Left lung (tissue), 14 donors: ENCODE measurements at places on chromosomes 12 and 14. TPM values are rescaled to one million over a fixed set of nuclear protein-coding genes. Genes with fewer than 3 reads are reported as not detected.

CLEC7A gene
- polyA plus RNA-seq = 3.4 TPM

RNASE8 gene
- 0.21 TPM for polyA plus RNA-seq

LALBA gene
- not detected for polyA plus RNA-seq

CD163L1 gene
- polyA plus RNA-seq = 6.9 TPM

LTBR gene
- 66.6 TPM for polyA plus RNA-seq

MYF6 gene
- 0.13 TPM for polyA plus RNA-seq

OR11H12 gene
- not detected for polyA plus RNA-seq

- DNase-seq = no peak
Measured at GRCh38 chr12:68356060-68356695, 24.0 kb upstream of the MDM1 start.

- no peak for DNase-seq
Measured at GRCh38 chr14:104553166-104554087, 26.1 kb upstream of the C14orf180 start.

DNA sequence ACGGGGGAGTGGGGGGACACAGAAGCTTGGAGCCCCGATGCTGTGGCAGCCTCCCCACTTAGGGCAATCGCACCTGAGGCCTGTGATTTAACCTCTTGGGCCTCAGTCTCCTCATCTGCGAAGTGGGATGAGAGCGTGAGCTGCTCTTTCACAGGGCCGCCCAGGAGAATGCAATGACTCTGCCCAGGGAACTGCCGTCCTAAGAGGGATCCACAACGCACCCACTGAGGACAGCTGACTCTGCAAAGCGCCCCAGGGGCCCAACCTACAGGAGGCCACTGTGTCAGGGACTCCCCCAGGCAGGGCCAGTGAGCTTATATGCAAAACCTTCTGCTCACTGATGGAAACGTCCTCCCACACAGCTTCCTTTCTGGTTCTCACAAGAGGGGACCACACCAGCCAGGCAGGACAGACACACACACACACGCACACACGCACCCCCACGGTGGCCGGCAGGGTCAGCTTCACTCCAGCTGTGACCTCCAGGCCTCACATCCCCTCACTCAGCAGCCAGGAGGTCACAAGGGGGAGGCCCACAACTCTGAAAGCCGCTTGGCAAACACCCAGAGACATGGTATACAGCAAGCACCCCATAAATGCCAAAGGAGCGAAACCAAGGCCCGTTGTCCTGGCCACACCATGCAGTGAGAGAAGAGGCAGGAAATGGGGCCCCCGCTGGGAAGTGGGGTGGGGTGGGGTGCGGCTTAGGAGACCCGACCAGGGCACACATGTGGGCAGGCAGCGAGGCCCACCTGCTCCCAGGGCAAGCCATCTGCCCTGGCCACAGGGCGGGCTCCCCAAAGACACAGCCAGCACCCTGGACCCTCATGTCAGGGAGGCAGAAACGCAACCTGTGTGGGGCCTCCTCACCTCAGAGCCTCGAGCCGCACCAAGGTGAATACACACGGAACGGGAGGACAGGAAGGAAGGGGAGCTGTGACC lies 73.3 kb downstream of the NCOR2 start:
- no peak for DNase-seq

DNA sequence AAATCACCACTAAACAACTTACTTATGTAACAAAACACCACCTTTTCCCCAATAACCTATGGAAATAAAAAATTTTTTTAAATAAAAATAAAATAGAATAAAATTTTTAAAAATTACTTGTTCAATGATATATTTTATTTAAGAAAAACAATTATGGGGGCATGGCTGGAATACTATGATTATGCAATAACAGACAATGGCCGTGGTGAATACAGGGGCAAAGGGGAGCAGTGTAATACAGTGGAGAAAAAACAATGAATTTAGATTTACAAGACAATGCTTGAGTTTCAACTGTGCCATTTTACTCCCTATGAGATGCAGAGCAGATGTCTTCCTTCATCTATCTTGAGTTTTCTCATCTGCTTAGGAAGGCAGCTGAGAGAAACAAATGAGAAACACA lies 72.9 kb downstream of the BLTP3B start:
- no peak for DNase-seq

DNA sequence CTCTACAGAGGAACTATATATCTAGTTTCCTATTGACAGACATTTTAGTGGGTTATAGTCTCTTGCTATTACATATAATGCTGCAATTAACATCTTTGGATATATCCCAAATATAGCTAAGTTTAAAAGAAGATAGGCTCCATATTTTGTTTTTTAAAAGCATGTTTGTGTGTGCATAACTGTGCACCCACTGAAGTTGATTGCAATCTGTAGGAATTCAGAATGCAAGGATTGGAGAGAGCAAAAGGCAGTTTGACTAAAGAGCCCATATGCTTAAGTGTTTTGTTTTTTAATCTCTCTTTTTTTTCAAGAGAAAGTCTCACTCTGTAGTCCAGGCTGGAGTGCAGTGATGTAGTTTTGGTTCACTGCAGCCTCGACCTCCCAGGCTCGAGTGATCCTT lies 9.4 kb upstream of the ABCD4 start:
- DNase-seq = no peak

DNA sequence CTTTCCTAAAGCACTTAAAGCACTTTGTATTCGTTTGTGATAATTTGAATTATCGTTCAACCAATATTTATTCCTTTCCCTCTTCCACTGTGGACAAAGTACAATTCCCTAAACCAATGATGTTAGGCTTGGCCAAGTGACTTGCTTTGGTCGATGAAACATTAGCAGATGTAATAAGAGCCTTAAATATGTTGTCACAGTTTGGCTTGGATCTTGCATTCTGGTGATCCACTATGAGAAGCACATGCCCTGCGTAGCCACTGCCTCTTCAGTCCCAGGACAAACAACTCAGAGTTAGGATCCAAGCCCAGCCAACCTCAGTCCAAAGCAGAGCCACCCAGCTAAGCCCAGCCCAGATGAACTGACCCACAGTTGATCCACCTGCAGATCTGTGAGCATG lies 8.4 kb upstream of the C12orf75 start:
- no peak for DNase-seq

DNA sequence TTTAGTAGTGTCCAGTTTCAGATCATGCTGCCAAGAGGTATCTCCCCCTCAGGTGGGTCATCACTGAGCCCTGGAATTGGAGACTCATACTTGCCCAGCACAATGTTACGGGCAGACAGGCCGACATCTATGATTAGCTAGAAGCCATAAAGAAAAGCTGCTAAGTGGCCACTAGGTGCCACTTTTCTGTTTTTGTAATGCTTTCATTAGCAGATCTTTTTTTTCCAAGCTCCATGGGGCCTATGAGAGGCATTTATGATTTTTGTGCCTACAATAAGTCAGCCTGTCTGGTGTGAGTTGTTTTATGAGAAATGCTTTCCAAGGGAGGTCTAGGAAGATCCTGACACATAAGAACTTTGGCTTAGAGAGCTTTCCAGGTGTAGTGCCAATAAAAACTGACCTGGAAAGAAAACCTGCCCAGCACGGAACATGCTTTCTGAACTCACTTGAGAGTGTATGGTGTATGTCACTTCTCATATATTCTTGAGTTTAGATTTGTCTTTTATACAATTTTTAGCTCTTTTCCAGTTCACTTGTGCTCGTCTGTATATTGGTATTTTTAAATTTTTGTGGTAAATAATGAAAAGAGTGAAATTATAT lies 21.8 kb upstream of the SMCO2 start:
- DNase-seq = peak; percentile 34

- DNase-seq = no peak
Measured at GRCh38 chr12:65882486-65882885, 58.2 kb downstream of the HMGA2 start.

DNA sequence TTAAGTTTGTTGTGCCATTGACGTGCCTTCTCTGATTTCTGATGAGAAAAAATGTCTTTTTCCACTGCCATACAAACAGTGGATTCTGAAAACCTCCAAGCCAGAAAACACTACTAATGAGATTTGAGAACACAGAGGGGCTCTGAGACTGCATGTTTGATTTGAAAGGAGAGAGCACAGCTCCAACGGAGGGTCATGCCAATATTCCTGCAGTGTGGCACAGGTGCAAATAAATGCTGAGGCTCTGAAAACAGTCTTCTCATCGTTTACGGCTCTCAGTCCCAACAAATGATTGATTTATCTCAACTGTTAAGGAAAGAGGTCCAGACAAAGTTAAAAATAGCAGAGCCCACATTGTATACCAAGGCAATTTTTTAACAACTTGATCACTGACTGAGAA lies 128.7 kb downstream of the KCNH5 start:
- DNase-seq = no peak

DNA sequence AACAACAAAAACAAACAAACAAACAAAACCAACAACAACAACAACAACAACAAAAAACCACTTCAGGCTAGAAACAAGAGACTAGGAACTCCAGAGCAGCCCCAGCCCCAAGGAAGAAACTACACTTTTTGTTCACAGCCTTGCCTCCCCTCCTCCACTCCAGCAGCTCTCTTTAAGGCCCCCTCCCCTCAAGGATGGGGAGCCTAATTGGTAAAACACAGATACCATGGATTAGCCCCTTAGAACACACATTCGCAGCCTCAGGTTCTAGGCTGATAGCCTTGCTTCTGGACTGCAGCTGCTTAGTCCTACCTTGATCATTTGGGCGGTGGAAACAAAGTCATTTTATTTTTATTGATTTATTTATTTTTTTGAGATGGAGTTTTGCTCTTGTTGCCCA lies 11.9 kb upstream of the AVIL start:
- DNase-seq = no peak

DNA sequence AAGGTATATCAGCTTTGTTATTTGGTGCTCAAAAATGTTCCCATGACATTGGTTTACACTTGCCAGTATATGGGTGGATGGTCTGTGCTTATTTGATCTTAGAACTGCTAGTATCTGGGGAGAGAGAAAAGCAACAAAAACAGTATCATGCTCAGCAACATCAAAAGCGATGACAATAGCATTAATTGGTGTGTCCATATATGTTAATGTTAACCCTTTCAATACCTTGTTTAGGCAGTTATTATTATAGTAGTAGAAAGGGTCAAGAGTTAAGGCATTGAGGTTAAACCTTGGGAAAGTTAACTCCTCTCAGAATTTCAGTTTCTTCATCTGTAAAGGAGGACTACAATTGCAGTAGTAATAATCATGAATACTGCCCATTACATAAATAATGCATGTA lies 37.4 kb upstream of the SLC38A2 start:
- DNase-seq = no peak

GRCh38 chr14:69059658-69060623 lies 80.8 kb upstream of the ACTN1 start:
- no peak for DNase-seq

DNA sequence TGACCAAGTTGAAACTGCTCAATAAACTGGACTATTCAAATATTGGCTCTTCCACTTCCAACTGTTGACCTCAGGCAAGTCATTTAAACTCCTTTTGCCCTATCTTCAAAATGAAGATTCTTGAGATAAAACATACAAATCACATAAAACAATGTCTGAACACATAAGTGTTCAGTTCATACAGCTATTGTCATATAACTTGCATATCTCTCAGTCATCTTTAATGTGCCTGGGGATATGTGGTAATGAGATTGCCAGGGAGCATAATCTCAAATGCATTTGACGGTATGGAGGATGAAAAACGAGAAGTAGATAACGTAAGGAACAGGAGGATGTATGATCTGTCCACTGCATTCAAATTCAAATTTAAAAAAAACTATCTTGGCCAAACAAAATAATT lies 237.0 kb upstream of the DIO2 start:
- DNase-seq = no peak

DNA sequence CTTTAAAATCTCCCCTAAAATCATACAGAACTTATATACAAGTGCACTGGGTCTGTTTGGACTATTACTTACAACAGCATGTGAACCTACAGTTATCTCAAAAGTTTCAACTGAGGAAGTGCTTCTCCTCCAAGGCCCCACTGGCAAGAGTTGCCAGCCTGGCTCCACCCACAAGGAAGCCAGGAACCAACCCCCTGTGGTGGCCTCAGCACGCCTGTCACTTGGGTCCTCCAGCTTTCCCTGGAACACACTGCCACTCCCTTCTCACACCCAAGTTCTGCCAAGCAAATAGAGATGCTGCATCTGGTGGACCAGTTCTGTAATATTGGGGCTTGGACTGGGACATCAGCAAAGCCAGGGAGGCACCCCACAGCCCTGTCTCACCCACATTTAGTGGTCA lies 115.4 kb downstream of the GCH1 start:
- no peak for DNase-seq

DNA sequence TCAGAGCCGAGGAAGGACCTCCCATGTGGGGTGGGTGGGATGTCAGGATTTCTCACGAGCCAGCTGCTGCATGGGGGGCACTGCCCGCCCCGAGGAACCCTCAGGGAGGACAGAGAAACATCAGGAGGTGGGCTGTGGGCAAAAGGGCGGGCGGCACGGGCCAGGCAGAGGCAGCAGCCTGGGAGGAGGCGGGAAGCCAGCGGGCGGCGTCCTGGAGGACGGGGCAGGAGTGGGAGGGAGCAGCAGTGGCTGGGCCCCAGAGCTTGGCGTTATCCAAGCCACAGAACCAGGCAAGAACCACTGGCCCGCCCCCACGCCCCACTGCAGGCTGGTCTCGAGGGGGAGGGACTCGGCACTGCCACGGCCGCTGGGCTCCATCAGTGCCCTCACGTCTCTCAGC lies 2.4 kb downstream of the C14orf180 start:
- DNase-seq = no peak

GRCh38 chr12:132726386-132726785 lies 15.7 kb downstream of the PGAM5 start:
- peak; percentile 37 for DNase-seq

DNA sequence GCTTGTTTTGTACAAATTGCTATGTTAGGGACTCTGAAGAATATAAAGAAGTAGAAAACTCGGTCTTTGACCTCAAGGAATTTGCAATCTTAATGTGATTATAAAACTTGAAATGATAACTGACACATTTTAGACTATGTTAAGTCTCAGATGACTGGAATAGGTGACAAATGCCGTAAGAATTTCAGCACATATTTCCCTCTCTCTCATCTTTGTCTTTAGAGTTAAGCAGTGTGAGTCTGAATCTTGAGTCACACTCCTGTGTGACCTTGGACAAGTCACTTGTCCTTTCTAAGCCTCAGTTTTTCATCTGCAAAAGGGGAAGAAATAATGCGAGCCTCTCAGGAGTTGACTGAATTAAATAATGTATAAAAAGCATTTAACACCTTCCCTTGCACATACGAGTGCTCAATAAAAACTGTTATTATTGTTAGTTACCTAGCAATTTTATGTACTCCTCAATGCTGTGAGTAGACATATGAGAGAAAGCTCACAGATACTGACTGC lies 103.7 kb downstream of the DYRK2 start:
- no peak for DNase-seq

GRCh38 chr12:76908303-76909017 lies 29.6 kb upstream of the CSRP2 start:
- DNase-seq = no peak

DNA sequence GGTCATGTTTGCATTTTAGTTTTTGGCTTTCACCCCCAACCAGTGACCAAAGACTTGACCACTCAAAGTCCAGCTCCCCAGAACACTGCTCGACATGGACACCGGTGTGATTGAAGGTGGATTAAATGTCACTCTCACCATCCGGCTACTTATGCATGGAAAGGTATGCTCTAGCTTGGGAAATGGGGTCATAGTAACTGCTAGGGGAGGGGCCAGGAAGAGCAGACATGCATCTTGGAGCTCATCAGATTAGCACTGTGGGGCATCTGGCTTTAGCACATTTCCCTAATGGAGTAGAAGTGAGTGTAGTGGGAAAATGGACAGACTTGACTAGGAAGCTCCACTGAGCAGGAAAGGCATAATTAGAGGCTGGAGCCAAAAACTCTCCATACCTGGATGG lies 2.8 kb downstream of the PCBP2 start:
- no peak for DNase-seq
